ENCODE measurements at places on chromosomes 5 and 9.
A peak's percentile ranks its signal among the peaks of the same experiment; 100 is the strongest.

- DNase-seq: no peak
Observed at GRCh38 chr9:127884427-127884911, 7.0 kb upstream of the AK1 start.

- DNase-seq: no peak
Observed at GRCh38 chr5:153504726-153505125, 14.3 kb downstream of the GRIA1 start.

DNA sequence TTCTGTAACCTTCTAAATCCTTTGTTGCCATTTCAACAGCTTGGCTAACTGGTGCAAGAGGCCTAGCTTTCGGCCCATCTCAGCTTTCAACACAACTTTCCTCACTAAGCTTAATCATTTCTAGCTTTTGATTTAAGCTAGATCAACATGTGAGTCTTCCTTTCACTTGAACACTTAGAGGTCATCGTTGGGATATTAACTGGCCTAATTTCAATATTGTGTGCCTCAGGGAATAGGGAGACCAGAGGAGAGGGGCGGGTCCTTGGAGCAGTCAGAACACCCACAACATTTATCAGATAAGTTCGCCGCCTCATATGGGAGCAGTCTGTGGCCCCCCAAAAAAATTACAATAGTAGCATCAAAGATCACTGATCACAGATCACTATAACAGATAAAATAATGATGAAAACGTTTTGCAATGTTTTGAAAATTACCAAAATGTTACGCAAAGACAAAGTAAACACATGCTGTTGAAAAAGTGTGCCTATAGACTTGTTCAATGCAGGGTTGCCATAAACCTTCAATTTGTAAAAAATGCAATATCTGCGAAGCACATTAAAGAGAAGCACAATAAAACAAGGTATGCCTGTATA is 66.8 kb upstream of the PCSK1 start:
- DNase-seq: no peak

- no peak for DNase-seq
Observed at GRCh38 chr5:58204966-58205365, 254.9 kb downstream of the PLK2 start.

GRCh38 chr9:91522481-91522880 is 98.8 kb upstream of the NFIL3 start:
- no peak for DNase-seq

DNA sequence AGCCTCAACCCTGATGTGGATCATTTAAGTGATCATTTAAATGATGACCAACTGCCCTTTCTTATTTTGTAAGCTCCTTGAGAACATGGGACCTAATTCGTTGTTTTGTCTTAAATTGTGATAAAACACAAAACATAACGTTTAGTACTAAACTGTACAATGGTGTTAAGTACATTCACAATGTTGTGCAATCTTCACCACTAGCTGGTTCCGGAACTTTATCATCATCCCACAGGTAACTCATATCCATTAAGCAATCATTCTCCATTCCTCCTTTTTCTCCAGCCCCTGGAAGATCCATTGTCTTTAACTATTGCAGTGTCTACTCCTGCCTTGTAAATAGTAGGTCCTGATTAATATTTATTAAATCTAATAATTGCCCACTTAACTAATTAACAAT is 460.5 kb upstream of the BRINP1 start:
- no peak for DNase-seq

GRCh38 chr5:72180925-72181324 is 73.7 kb downstream of the MAP1B start:
- no peak for DNase-seq

DNA sequence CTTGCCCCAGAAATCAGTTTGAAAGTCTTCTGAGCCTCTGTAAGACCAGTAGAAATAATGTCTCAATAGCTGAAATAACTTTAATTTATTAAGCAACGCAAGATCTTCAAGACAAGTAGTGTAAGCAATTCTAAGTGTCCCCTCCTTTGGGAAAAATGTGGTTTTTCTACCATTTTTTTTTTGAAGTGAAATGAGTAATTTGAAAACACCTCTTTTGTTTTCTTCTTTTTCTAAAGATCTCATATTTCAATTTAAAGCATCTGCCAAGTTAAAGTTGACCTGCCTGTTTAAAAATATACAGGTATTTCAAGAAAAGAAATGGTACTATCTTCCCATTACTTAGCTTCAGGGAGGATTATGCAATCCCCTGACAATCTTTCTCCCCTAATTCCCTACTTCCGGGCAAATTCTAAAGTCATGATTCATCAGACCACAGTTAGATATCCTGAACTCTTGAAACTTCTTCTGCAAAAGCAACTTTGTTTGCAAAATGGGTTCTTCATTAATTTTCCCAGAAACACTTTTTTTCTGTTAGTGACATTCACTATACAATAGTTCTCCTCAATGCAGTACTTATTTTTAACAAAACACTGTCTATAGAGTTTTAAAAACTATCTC is 7.8 kb upstream of the ANXA1 start:
- DNase-seq: no peak

DNA sequence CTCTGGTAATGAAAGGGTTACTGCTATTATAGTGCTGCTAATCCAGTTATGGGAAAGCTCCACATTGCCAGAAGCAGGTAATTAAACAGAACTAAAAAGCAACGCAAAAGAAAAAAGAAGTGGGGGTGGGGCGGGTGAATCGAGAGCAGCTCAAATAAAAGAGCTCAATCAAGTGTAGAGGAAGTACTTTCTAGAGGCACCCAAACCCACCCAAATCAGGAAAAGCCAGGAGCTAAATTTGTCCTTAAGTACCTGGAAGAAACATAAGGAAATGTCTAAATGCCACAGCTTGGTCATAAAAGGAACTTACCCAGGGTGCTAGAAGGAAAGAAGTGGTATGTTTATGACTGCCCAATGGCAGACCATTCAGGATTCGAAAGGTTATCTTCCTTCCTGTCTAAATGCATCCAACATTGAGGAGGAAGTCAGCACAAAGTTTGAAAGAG is 2.4 kb upstream of the RNF145 start:
- DNase-seq: no peak

DNA sequence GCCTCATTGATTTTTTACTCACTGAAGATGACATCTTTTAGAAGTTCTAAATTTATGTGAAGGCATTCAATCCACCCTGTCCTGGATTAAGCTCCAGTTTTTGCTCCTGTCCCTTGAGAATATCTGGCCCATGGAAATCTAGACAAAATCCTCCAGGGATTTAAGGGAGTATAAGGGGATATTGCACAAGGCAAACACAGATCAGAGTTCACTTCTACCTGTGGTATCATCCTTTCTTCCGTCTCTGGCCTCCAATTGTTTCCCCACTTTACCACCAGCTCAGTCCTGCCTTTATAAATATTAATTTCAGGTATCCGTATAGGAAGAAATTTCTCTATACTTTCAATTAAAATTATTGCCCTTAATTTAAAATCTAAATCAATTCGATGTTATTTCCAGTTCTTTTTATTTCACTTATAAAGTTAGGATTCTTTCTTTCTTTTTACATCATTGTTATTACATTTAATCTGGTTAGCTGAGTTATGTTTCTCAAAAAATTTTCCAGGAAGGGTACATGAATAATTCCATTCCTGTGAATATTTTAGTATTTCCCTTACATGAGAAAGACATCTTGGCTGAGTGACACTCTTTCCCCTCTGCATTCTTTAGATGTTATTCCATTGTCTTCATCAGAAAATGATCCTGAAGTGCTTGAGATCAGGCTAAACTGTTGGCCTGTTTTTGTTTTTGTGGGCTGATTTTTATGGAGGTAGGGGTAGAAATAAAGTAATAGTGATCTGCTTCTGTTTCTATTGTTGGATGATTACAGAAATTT is 194.3 kb upstream of the MAP3K1 start:
- no peak for DNase-seq

GRCh38 chr5:147344861-147345260 is 110.0 kb downstream of the STK32A start:
- no peak for DNase-seq

DNA sequence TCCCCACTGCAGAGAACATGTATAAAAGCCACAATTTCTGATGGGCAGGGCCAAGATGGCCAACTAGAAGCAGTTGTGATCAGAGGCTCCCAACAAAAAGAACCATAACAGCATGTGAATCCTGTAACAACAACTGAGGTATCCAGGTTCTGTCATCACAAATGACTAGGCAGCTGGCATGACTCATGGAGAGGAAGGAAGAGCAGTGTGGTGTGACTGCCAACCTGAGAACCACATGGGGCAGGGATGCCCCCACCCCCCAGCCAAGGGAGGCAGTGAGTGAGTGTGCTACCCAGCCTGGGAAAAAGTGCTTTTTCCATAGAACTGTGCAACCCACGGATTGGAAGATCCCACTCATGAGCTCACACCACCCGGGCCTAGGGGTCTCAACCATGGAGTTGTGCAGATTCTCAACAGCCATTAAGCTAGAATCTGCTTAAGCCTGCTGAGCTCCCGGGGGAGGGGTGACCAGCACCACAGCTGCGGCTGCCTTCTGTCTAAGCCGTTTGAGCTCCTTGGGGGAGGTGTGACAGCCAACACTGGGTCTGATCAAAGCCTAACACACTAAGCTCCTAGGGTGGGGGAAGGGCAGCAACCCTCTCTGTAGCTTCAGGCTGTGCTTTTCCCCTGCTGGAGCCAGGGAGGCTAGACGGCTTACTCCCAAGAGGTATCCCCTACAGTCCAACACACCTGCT is 80.1 kb upstream of the DMAC1 start:
- DNase-seq: peak; percentile 4

GRCh38 chr9:105328872-105329718 is 84.6 kb downstream of the SLC44A1 start:
- DNase-seq: no peak

DNA sequence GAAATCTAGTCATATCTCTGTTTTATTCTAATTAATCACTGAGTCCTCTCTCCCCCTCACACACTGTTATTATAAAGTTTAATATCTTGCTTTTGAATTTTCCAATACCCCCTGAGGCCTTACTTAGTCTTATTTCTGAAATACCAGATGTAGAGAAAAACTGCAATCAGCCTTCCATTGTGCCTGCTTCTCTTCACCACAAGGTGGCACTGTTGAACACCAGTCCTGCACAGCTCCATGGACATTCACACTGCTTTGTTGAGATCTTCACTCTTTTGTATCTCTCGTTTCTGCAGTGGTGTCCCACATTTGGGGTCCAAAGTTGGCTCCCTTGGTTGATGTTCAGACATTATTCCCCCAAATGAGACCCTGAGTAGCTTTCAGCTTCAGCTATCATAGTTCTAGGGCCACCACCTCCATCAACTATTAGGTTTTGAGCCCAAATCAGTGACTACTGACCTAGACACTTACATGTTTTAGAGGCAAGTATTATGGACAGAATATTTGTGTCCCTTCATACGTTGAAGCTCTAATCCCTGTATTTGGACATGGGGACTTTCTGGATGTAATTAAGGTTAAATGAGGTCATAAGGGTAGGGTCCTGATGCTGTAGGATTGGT is 24.3 kb downstream of the BOD1 start:
- no peak for DNase-seq

DNA sequence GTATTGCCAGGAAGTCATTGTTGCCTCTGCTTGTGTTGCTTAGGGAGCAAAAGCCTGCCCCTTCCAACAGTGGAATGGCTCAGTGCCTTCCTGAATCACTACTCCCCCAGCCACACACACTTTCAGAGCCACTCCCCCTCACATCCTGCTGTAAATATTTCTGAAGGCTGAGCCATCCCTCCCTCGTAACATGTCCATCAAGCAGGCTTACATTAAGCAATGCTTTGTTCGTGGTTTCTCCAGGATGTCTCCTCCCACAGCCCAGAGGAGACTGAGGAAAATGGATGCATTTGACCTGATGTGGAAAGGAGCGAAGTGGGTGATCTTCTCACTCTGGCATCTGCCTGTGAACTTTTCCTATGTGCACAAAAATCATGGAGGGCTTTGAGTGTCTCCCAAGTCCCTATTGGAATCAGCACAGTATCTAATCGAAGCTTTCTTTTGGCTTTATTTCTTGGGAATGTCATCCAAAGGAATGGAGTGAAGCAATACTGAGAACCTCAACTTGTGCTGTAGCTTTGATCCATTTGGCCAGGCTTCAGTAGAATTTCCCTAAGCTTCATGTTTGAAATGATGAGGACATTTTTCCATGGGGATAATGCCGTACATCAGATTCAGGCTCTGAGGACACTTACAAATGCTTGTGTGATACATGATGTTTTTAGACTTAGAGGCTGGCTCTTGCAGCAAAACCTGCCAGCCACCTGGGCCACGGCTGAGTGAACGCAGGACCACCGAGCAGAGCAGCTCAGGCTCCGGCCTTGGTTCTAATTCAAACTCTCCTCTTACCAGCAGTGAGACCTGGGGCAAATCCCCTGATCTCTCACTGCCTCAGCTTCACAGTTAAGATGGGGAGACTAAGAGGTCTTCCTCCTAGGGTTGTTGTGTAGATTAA is 389.1 kb downstream of the ENC1 start:
- DNase-seq: no peak

DNA sequence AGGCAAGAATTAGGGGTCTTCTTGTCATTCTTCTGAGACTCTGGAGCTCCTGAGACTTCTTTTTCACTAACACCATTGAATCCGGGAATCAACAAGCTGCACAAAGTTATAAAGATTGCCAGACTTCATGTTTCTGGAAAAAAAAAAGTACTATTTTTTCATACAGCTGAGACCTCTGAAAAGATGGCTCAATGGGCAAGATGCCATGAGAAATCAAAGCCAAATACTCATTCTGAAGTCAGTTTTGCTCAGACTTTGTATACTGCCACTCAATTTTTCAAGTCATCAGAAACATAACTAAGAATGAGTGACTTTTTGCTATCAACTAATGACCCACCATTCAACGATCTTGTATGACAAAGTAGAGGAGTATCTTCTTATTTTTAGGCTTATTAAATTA is 512.0 kb downstream of the RAB3C start:
- DNase-seq: no peak

All from central memory CD4-positive, alpha-beta T cell (primary cell).